ENCODE measurements at places on chromosomes 12 and 14.
A peak's percentile ranks its signal among the peaks of the same experiment; 100 is the strongest.

- DNase-seq, result no peak
Observed at GRCh38 chr12:98845957-98846356, 200.9 kb downstream of the APAF1 start.

GRCh38 chr12:76346798-76347420, 1.3 kb downstream of the BBS10 start:
- DNase-seq, result no peak

GRCh38 chr12:132217800-132218526, 73.7 kb downstream of the NOC4L start:
- DNase-seq, result no peak

DNA sequence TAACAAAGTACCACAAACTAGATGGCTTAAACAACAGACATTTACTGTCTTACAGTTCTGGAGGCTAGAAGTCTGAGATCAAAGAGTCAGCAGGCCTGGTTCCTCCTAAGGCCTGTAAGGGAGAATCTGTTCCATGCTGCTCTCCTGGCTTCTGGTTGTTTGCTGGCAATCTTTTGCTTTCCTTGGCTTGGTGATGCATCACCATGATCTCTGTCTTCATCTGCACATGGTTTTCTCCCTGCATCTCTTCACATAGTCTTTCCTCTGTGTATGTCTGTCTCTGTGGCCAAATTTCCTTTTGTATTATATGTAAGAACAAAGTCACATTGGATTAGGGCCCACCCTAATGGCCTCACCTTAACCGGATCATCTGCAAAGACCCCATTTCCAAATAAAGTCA, 168.5 kb downstream of the CAPZA3 start:
- no peak for DNase-seq

DNA sequence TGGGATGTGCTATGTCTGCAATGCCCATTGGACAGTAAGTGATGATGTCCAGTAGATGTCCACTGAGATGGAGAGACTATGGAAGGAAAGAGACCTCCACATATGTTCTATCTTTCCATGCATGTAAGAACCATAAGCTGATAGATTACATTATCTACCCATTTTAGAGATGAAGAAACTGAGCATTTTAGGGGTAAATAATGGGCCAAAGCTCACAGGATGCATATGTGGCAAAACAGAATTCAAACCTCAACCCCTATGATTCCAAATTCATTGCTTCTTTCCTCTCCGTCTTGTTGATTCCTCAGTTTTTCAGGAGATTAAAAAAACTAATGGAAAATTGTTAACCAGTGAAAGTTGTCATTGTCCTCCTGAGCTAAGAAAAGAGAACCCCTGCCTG, 200.7 kb upstream of the PWP1 start:
- no peak for DNase-seq

DNA sequence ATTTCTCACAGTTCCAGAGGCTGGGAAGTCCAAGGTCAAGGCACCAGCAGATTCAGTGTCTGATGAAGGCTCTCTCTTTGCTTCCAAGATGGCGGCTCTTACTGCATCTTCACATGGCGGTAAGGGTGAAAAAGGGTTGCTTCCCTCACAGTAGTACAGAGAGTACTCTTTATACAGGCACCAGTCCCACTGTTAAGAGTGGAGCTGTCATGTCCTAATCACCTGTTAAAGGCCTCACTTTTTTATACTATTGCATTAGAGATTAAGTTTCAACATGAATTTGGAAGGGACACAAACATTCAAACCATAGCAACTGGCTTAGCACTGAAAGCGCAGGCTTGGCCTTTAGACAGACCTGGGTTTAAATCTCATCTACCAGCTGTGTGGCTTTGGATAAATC, 50.0 kb upstream of the TCL1A start:
- DNase-seq, result no peak

DNA sequence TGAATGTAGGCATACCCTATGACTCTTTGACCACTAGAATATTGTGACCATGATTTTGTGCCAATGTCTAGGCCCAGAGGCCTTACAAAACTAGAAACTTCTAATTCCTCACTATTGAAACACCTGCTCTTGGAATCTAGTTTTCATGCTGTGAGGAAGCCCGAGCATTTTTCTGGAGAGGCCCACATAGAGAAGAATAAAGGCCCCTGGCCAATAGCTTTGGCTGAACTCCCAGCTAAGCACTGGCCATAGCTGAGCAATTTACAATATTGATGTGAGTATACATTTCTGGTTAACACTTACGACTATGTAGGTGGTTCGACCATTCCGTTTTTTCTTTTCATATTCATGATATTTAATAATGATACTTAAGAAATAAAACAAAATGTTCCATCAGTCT, 190.3 kb downstream of the KCNH5 start:
- no peak for DNase-seq

DNA sequence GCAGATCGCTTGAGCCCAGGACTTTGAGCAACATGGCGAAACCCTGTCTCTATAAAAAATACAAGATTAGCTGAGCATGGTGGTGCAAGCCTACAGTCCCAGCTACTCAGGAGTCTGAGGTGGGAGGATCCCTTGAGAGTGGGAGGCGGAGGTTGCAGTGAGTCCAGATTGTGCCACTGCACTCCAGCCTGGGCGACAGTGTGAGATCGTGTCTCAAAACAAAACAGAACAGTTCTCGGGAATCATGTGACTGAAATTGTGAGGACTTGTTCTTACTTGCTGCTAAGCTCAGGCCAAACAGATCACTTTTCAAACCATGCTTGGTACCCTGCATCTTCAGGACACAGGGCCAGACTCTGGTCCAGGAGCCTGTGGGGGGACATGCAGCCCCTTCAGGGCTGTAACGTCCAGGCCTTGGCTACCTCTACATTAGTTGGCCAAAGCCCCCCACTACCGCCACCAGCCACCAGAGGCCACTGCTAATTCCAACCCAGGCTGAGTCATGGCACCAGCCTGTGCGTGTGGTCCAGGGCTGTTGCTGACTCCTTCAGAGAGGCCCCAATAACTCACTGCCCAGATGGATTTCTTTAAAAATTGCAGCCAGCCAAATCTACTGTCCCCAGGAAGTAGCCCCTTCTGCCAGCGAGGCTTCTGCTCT, 33.4 kb upstream of the SYNDIG1L start:
- DNase-seq, result peak; percentile 25

GRCh38 chr12:106290666-106291065, 11.9 kb upstream of the TCP11L2 start:
- no peak for DNase-seq

GRCh38 chr12:68113644-68114043, 45.9 kb downstream of the IFNG start:
- DNase-seq, result peak; percentile 37

DNA sequence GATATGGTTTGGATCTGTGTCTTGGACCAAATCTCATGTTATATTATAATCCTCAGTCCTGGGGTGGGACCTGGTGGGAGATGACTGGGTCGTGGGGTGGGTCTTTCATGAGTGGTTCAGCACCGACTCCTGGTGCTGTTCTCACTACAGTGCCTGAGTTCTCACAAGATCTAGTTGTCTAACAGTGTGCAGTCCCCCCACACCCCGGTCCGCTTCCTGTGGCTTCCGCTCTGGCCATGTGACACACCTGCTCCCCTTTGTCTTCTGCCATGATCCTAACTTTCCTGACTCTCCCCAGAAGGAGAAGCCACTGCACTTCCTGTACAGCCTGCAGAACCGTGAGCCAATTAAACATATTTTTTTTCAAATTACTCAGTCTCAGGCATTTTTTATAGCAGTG, 1262.2 kb downstream of the TMEM121 start:
- DNase-seq, result no peak

DNA sequence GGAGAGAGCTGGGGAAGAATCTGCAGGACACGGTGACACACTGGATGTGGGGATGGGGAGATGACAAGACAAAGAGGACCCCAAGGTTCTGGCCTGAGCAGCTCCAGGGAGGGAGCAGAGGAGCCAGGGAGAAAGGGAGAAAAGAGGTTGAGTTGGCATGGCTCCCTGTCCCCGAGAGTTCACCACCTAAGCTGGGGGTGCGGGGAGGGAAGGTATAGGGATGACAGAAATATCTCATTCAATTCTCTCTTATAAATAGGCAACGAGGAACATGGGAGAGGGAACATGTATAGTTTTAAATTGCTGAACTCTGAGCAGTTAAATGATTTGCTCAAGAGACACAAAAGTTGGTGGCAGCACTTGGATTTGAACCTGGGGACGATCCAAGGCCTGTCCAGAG, 85.1 kb downstream of the CMKLR1 start:
- DNase-seq, result no peak

DNA sequence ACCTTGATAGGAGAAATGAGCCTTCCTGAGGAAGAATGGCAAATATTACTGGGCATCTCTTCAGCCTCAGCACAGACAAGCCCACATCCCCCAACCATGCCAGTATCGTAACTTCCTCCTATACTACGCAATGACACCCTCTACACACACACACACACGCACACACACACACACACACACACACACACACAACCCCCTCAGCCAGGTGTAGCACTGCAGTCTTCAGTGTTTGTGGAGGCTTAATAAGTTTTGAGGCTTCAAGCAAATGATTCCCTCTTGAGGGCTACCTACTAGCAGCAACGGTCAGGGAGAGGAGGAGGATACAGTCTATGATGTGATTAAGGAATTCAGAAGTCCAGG, 1.6 kb downstream of the DGKA start:
- peak; percentile 55 for DNase-seq

DNA sequence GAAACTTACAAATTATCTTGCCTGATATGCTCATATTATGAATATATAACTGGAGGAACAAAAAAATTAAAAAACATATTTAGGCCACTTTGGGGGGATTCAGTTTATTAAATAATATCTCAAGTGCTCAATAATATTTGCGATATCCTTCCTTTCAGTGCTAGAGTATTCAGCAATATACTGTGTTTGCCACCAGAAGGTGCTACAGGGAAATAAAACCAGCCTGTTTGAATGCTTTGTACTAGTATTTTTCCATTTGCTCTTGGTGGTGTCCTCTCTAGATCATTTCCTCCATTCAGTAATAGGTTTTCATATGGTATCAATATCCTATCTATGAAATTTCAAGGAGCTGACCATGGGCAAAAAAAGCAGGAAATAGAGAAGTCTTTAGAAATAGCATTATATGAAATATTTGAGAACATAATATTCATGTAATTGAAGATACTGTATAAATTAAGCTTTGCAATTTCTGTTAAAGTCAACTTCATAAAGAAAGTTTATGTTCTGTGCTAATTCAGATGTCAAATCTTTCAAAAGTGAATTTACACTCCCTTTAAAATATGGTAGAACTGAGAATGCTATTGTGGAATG, 106.2 kb upstream of the NAV3 start:
- DNase-seq, result no peak

- DNase-seq, result no peak
Observed at GRCh38 chr12:83198291-83199015, 511.7 kb downstream of the TMTC2 start.

DNA sequence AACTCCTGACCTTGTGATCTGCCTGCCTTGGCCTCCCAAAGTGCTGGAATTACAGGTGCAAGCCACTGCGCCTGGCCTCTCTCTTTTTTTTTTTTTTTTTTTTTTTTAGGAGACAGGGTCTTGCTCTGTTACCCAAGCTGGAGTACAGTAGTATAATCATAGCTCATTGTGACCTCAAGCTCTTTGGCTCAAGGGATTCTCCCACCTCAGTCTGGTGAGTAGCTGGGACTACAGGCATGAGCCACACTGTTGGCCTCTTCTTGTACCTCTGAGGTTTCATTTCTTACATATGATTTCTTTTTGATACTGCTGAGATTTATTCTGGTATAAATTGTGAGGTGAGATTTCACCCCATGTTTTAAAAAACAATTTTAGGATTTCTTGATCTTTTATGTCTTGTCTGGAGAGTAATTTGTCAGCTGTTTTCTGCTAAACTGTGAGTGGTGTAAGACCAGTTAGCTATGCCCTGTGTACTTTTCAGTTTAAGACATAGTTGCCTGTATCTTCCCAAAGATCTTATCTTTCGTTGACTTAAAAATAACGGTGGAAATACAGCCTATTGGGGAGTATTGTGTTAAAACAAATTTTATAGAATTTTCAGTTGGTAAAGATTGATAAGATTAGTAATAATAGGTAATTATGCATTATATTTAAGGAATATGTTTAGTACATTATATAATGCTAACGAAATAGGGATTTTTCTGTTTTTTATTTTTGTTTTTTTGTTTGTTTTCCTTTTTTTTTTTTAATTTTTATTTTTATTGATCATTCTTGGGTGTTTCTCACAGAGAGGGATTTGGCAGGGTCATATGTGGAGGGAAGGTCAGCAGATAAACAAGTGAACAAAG, 31.7 kb downstream of the WDR20 start:
- DNase-seq, result no peak

- DNase-seq, result peak; percentile 90
Observed at GRCh38 chr14:75566321-75566720, 12.1 kb upstream of the FLVCR2 start.

DNA sequence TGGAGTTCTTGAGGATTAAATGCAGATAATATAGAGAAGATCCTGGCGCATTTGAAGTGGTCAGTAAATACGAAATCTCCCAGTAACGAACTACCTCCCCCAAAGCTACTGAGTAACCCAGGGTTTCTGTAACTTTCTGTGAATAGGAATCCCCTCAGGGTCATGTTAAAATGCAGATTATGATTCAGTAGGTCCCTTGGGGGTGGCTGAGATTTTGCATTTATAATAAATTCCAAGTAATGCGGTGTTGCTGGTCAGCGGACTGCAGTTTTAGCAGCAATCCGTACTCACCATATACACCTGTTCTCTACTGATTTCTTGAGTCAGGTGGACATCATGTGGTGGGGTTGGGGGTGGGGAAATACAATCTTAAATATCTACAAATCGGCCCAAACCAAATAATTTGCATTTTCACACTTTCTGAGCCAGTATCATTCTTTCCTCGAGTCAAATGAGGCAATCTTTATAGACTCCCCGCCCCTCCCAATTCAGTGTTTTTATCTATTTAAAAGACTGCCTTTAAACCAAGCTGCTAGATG, 868 bp downstream of the SPATA7 start:
- DNase-seq, result no peak
